CD4-positive, alpha-beta T cell treated with Interleukin-6 at 100 ng/mL for 8 hours (primary cell): ENCODE measurements at places on chromosomes 1 and 21.

GRCh38 chr1:33454646-33455282 is 17.7 kb upstream of the ZSCAN20 start:
- DNase-seq = no peak

- DNase-seq = no peak
Measured at GRCh38 chr21:38243732-38244406, 12.9 kb upstream of the KCNJ15 start.

DNA sequence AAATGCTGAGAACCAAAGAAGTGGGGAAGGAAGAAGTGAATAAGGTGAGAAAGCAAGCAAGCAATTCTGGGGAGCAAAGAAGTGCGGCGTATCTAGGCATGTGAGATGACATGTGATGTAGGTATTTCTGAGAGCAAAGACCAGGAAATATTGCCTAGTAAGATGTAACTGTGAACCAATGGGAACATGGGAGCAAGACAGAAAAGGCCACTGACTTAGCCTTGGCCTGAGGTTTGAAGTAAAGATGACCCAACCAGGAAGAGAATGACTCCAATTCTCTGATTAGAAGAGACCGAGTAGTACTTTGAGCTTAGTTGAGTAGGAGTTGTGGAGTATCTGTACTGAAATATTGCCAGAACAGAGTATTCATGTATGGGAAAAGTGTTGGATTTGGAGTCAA is 31.1 kb downstream of the SLAMF6 start:
- no peak for DNase-seq

- no peak for DNase-seq
Measured at GRCh38 chr1:24058671-24059455, 53.1 kb downstream of the MYOM3 start.

DNA sequence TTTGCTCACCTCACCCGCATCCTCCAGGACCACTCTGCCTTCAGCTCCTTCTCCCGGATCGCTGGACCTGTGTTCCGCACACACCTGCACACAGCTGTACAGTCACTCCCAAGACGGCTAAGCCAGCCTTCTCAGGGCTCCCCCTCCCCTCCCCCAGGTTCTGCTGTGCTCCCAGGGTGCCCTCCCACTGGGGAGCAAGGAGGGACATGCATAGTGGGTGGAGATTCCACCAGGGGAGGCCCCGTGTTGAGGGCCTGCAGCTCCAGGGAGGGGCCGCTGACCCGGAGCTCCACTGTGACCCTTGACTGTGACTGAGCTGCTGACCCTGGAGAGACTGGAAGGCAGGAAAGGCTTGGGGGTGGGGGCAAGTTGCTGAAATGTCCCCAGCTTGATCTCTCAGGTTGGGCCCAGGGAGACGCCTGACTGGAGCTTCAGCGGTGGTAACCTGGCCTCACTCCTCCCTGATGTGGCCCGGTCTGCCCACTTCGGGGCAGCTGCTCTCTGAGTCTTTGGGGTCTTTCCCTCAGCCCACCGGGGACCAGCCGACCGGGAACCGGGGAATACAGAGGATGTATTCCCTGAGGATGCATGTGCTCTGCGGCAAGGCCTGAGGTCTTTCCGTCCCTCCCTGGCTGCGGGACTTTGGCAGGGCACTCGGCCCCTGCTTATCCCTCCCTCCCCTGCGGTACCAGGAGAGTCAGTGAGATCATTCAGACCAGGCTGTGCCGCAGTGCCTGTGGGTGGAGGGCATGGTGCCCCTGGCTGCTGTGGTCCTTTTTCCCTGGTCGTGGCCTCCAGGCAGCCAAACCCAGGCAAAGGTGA is 28.6 kb upstream of the PLCH2 start:
- DNase-seq = no peak

DNA sequence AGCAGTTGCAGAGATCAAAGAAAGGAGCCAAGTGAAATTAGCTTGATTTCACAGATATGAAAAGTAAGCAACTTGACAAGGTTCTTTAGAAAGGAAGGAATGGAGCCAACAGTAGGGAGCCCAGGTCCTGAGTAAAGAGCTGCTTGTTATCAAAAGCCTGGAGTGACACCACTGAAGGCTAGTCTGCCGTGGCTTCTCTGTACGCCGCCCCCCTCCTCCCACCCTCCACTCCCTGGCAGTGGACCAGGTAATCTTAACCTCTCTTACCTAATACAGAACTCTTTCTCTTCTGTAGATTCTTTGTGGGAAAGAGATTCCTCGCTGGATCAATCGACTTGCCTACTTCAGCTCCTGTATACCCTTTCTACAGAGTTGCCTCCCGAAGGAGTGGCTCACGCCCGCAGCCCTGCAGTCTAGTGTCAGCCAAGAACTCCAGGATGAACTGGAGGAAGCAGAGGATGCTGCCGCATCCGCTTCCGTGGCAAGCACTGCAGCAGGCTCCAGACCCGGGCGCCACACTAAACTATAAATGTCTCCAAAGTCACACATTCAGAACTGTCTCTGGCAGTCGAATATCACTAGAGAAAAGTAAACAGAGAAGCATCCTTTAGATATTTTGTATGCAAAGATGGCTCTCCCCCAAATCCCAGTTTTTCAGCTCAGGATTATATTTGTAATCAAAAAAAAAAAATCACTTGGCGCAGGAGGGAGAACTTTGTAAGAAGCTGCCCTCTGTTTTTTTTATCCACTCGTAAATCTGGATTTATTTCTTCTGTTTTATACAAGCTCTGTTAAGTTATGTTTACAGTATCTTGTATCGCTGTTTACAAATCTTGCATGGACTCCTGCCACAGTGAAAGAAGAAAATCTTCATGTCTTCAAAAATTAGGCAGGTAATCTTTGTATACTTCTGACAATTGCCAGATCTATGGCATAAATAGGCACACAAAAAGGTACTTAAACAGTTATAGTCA is 52.6 kb downstream of the DESI2 start:
- DNase-seq = no peak

DNA sequence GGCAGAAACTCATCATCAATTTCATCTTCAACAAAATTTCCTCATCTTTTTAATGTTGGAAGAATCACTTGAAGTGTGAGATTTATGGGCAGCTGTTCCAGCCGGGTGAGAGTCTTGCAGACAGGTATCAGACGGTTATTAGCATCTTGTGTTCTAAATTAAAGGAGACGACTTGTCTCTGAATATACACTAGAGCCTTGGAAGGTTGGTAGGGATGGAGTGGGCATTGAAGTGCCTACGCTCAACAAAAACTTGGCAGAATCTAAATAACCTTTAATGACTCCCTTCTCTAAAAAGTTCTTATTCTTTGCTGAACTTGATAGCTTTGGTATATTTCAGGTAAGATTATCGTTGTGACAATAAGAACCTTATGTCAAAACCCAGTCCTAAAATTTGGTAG is 111.5 kb upstream of the MAGI3 start:
- DNase-seq = no peak

- DNase-seq = no peak
Measured at GRCh38 chr1:72394457-72394856, 112.1 kb upstream of the NEGR1 start.

DNA sequence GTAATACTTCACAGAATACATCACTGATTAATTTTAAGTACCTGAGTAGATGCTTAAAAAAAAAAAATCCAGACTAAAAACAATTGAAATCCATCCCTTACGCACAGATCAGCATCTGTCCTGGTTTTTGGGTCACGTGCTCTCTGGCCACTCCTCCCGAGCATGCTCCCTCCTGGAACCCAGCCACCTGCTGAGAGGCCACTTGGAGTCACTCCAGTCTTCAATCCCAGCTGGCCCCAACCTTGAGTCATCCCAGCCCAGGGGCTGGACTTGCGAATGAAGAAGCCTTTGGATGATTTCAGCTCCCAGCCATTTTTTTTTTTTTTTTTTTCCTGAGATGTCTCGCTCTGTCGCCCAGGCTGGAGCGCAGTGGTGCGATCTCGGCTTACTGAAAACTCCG is 8.9 kb downstream of the MAP1LC3C start:
- no peak for DNase-seq

DNA sequence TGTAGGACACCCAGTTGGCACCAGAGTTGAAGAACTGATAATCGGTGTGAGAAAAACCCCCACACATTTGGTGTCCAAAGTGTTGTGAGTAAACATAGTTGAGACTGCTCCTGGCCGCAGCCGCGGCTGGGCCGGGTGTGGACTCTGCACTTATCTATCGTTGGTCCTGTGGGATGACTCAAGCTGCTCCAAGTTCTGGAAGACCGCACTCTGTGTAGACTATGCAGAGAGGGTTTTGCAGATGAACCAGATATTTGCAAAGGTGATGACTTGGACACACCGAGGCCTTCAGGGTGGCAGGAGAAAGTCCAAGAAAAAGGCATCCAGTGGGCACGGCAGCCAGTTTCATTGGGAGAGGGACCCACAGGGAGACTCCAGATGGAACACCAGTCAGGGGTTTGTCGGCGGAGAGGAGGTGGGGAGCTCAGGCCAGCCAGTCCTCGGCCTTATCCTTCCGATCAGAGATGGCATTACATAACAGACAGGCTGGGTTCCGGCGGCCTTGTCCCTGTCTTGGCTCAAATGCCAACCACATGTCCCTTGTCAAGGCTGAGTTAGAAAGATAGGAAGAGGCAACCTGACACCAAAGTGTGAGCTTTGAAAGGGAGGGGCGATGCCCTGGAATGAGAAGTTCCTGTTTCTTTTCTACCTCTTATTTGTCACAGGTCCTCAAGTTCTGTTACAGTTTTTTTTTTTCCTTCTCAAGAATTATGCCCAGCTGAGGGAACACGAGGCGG is 21.1 kb downstream of the C2CD2 start:
- no peak for DNase-seq

GRCh38 chr21:29308456-29308783 is 9.7 kb downstream of the BACH1 start:
- DNase-seq = no peak
